T-cell (primary cell): ENCODE measurements at places on chromosomes 4 and X. TPM values are rescaled to one million over a fixed set of nuclear protein-coding genes. Genes with fewer than 3 reads are reported as not detected.

GRCh38 chr4:25454476-25454875 is 77.4 kb downstream of the ANAPC4 start:
- DNase-seq, result no peak

- DNase-seq, result no peak
Observed at GRCh38 chrX:57528670-57529255, 63.0 kb upstream of the ZXDB start.

DNA sequence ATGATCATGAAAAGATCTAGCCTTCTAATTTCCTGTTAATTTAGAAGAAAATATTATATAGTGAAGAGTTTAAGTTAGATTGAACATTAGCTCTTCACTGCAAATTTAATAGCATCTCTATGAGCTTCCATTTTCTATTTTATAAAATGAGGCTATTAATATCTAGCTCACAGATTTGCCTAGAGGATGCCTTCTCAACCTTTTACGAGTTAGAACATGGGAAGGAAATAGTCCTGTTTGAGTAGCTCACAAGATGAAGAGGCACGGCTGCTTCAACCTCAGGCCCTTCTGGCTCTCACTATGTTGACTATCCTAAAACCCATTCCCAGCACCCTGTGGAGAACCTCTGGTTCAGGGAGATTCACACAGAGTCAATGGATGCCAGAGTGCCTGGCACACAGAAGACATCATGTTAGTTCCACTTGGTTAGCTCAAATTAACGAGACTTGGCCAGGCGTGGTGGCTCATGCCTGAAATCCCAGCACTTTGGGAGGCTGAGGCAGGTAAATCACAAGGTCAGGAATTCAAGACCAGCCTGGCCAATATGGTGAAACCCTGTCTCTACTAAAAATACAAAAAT is 97.9 kb upstream of the GUCY1A1 start:
- no peak for DNase-seq

- no peak for DNase-seq
Observed at GRCh38 chrX:716136-716535, 85.5 kb downstream of the SHOX start.

DNA sequence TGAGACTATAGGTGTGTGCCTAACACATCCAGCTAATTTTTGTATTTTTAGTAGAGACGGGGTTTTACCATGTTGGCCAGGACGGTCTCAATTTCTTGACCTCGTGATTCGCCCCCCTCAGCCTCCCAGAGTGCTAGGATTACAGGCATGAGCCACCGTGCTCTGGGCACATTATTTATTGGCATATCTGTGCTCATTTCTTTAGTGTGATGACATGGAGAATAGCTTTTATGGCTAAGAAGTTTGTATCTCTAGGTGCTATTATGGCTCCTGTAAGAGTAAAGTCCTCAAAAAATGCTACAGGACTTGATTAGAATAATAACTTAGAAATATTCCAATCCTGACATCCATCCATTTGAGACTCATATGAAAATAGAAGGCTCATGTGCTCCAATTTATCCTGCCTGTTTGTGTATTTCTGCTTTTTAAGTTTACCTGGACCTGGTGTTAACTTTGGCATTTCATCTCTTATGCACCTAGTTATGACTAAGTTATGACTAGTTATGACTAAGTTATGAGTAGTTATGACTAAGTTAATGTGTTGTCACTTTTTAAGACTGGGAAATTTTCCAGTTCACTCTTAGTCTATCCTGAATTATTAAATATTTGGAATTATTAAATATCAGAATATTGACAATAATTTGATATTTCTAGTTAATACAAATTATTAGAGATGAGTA is 36.4 kb upstream of the UNC5C start:
- DNase-seq, result no peak

The RNF150 gene
- 0.09 TPM for total RNA-seq
